ENCODE measurements at places on chromosomes 5 and 9. TPM values are rescaled to one million over a fixed set of nuclear protein-coding genes. Genes with fewer than 3 reads are reported as not detected.

The ZBED3 gene
- total RNA-seq, result 3.7 TPM

The CMYA5 gene
- total RNA-seq, result 3.2 TPM

DNA sequence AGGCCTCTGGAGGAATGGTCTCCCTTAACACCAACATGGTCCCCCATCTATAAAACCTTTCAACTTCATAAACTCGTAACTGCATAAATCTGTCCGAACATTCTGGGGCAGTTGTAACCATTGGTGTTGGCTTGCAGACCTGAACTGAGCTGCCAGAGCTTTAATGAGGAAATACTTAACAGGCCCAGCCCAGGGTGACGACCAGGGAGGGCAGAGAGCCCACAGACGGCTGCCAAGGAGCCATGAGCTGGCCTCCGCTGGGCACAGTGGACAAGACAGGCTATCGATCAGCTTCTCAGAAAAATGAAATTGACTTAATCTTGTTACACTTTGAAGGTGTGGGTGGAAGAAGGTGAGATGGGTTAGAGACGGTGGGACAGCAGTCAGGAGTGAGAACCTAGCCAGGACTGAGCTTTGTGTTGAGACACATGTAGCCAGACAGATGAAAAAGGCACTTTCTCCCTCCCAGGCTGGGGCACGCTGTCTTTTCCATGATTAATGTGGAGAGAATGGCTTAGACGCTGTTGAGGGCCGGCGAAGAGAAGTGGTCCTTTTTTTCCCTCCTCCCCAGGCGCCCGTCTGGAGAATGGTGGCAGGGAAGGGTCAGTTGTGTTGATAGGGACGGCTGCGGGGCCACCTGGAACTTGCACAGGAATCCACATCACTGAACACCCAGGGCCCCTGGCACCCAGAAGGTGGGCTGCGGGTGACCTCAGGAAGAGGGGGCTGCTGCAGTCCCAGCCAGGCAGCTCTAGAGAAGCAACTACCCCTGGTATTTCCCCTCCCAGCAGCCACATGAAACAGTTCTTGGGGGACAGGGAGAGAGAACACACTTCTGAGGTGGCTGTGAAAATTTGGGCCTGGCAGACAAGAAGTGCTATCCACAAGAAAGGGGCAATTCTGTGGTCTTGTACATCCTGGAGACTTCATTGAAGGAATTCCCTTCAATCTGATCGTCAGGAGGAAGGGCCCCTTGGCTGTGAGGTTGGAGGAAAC, 27.3 kb upstream of the TCOF1 start:
- no peak for DNase-seq

DNA sequence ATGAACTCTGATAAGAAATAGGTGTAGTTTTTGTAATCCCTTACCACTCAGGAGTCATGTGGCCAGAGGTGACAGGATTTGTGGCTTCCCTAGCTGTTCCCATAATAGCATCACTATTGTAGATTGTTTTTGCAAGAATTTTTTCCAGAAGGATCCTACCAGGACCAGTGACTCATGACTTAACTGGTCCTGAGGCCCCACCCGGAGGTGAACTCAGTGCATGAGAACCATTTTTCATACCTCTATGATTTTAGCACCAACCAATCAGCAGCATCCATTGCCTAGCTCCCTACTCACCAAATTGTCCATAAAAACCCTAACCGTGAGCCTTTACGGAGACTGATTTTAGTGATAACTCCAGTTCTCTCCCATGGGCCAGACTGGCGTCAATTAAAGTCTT, 484.8 kb downstream of the PSAT1 start:
- DNase-seq, result no peak

- no peak for DNase-seq
These were observed 9.9 kb upstream of the ARL15 start for GRCh38 chr5:54320256-54320655.

GRCh38 chr5:141680751-141681201, 1.3 kb downstream of the ARAP3 start:
- no peak for DNase-seq

Data from cerebellum (tissue), 4 donors.